Stimulated activated CD8-positive, alpha-beta memory T cell treated with anti-CD3 and anti-CD28 coated beads, Interleukin-4, amount 100 ng/mL, for 1 hour (primary cell): ENCODE measurements at places on chromosomes 12 and 14.

DNA sequence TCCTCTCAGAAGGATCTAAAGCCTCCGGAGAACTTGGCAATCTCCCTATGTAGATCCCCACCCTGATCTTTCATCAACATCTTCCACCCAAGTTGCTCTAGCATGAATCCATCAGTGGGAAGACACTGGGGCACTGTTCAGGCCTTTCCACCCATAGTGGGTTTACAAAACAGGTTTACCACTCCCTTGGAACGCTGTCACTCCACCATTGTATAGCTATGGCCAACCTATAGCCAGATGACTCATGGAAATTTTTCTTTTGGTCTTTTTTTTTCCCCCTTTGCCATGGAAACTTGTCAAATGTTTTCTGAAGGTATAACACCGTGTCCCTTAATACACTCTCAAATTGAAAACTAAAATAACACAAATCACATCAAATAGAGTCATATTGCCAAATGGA lies 10.8 kb upstream of the HSPB8 start:
- DNase-seq, result no peak

- DNase-seq, result no peak
These were observed 516 bp upstream of the LGALS3 start for GRCh38 chr14:55128386-55129085.

DNA sequence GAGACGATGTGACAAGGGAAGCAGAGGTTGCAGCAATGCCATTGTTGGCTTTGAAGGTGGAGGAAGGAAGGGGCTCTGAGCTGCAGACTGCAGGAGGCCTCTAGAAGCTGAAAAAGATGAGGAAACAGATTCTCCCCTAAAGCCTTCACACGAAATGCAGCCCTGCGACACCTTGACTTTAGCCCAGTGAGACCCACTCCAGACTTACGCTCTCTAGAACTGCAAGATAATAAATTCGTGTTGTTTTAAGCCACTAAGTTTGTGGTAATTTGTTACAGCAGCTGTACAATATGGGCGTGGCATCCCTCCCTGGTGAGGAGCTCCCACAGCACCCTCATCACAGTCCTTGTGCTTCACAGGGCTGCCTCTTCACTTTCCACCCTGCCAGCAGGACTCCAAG lies 53.2 kb downstream of the GOLGA5 start:
- DNase-seq, result no peak

DNA sequence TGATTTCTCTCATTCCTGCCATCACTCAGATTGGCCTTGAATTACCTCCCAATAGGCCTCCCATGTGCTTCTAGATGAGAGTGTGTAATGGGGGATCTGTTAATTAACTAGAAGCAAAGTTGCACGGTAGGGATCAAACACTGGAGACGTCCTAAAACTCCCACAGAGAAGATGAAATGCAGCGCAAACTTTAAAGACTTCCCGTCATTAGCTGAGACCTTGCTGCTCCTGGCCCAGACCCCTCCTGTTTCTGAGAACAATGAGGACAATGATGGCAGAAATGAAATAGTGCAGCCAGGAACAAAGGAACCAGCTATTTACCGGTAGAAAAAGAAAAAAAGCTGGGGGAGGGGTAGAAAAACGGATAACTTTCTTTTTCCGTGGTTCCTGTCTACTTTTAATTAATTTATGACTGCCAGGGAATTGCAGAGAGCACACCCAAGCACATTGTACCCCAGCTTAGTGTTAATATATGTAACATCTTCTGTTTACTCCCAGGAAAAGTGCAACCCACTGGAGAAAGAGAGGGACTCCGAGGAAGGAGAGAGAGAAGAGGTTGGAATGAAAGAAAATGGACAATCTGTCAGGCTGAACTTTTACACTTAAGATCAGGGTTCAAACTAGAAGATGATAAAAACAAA lies 280.7 kb upstream of the SOX5 start:
- DNase-seq, result no peak

DNA sequence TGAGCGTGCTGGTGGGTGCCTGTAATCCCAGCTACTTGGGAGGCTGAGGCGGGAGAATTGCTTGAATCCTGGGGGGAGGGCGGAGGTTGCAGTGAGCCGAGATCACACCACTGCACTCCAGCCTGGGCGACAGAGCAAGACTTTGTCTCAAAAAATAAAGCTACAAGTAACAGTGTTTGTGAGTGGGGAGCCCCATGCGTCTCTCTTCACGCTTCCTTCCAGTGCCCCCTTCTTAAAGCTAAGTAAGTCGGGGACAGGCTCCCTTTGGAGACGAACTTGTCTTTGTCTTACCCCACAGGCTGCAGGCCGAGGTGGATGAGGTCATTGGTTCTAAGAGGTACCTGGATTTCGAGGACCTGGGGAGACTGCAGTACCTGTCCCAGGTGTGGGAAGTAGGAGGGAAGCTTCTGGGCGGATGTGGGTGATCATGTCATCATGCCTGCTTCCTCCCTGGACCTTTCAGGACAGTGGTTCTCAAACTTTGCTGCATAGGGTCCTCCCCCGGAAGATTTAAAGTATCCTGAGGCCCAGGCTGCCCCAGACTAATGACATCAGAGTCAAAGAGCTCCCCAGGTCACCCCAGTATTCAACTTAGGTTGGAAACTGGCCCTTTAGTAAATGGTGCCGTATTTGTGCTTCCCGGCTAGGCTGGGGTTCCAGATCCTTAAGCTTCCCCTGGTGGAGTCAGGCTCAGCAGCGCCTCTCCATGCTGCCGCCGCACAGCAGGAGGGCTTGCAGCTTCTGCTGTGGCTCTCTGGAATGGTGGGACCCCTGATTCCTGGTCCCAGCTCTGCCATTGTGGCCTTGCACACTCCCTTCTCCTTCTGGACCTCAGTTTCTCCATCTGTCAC lies 37.1 kb downstream of the CYP46A1 start:
- DNase-seq, result no peak

DNA sequence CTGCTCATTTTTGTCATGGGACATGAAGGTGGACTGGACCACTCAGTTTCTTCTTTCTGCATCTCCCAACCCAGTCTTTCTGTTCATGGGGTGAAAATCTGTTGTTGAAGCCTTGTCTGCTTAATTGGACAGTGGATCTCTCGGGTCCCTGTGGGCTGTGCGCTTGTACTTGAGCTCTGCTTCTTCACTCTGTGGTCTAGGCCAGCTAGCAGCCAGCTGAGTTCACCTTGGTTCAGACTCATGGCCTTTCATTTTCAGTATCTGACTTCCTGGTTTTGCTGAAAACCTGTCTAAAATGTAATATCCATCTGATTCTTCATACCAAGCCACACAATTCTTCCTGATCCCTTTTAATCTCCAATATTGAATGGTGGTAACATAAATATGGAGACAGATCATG lies 117.2 kb downstream of the LRRK2 start:
- DNase-seq, result no peak

GRCh38 chr14:106347890-106348755 lies 821.7 kb downstream of the TMEM121 start:
- DNase-seq, result no peak

GRCh38 chr12:124884587-124885438 lies 21.1 kb upstream of the SCARB1 start:
- DNase-seq, result no peak

- no peak for DNase-seq
These were observed 20.1 kb downstream of the TPCN1 start for GRCh38 chr12:113241191-113242025.

- DNase-seq, result no peak
These were observed 1.4 kb upstream of the GARIN2 start for GRCh38 chr14:67187826-67188225.

DNA sequence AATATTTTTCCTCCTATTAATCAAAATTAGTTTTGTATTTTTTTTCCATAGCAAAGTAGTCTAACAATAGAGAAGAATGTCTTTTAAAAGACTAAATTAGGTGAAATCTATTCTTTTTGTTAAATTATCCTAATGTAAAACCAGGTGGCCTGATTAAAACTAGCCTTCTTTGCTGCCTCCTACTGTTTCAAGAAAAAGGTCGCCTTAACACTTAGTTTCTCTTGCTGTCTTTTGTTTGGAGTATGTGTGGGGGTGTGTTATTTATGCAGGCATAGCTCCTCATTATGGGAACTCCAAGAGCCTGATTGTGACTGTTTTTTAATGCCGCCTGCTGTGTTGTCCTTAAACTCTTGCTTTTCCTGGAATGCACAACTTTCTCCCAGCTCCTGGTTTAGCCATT lies 855.3 kb downstream of the DIO2 start:
- DNase-seq, result no peak

- DNase-seq, result no peak
These were observed 245.9 kb downstream of the FOXN3 start for GRCh38 chr14:89171168-89171567.

GRCh38 chr12:25960143-25960542 lies 1.7 kb downstream of the RASSF8 start:
- no peak for DNase-seq

GRCh38 chr12:27576667-27577347 lies 52.8 kb downstream of the PPFIBP1 start:
- DNase-seq, result no peak

DNA sequence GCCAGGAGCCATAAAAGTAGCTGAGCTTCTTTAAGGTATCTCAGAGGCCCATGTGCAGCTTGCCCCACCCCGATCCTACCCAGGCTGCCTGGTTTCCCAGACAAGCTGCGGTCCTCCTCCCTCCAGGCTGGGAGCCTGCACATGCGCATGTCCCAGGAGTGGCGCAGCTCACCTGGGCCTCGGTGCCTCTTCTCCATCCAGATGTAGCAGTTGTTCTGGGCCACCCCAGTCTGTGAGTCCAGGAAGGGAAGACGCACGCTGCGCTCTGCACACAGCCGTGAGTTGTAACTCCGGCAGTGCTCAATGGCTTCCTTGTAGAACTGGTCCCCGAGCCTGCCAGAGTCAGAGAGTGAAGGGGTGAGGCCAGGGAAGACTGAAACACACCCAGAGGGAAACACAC lies 122.3 kb downstream of the DPF3 start:
- no peak for DNase-seq

GRCh38 chr12:120488057-120488640 lies 7.8 kb upstream of the DYNLL1 start:
- no peak for DNase-seq

GRCh38 chr14:90193925-90194324 lies 62.4 kb upstream of the PSMC1 start:
- no peak for DNase-seq

DNA sequence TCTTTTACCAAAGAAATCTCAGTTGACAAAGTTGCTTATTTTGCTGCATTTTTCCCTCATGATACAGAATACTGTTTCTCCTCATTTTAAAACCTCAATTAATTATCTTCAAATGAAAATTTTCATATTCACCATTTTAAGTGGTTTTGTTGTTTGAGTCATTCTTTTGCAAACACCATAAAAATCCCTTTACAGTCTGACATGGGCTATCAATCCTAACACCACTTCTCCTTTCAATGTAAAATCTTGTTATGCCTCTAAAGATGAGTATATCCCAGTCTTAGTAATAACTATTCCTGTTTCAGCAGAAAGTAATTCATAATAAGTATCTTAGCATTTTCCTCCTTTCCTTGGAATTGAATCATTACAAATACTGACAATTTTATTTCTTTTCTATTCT lies 192.2 kb downstream of the SYT1 start:
- DNase-seq, result no peak

DNA sequence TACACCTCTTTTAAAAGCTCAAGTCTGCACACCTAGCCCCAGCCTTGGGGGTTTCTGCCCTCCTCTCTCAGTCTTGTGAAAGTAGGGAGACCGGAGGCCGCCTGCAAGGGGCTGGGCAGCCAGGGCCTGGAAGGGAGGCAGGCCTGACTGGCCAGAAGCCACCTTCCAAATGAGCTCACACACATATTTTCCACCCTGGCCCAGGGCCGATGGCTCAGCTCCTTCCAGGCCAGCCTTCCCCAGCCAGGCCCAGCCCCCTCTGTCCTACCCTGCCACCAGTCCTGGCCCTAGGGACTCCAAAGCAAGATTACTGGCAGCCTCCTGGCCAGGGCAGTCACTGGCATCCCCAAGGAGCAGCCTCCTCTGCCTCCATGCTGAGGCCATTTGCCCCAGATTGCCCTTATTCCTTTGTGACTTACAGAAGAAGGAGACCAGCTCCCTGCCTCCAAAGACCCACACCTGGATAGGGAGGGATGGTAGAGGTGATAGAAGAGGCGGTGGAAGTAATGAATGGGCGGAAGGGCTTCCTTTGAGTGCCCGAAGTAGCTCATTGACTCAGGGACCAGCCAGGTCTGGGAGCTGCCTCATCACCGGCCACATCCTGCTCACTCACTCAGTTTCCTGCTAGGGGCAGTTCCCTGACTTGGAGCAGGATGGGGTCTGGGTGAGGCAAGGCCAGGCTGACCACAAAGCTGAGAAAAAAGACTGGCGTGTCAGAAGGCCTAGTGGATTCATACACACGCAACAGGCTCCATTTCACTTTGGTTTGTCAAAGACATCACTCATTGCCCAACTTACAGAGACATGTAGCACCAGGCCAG lies 14.8 kb downstream of the MMP14 start:
- no peak for DNase-seq

GRCh38 chr12:116892349-116893140 lies 11.3 kb upstream of the HRK start:
- DNase-seq, result no peak

DNA sequence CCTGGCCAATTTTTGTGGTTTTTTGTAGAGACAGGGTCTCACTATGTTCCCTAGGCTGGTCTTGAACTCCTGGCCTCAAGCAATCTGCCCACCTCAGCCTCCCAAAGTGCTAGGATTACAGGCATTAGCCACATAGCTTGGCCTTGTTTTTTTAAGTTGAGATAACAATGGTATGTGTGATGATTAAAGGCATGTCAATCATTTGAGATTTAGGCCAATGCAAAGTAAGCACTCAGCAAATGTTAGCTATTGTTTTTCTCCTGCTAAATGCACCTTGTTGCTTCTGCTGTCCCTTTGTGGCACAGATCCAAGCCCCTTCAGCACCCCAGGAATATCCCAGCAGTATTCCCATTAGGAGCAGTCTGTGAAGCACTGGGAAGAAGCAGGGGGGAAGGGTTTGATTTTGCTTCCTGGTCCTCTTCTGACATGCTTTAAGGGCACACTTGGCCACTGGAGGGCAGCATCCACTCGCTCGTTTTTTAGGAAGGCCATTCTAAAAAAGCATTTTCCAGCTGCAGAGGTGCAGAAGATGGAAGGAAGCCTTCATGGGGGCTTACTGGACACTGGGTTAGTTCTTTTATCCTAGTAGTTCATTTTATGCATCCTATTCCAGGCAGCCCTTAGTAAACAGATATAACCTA lies 70.2 kb upstream of the ZFP36L1 start:
- peak; percentile 21 for DNase-seq

DNA sequence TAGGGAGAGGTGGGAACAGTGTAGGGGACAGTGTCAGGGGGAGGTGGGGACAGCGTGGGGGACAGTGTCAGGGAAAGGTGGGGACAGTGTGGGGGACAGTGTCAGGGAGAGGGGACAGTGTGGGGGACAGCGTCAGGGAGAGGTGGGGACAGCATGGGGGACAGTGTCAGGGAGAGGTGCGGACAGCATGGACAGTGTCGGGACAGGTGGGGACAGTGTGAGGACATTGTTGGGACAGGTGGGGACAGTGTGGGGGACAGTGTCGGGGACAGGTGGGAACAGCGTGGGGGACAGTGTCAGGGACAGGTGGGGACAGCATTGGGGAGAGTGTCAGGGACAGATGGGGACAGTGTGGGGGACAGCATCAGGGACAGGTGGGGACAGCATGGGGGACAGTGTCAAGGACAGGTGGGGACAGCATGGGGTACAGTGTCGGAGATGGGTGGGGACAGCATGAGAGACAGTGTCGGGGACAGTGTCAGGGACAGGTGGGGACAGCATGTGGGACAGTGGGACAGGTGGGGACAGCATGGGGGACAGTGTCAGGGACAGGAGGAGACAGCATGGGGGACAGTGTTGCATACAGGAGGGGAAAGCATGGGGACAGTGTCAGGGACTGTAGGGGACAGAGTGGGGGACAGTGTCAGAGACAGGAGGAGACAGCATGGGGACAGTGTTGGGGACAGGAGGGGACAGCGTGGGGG lies 139.0 kb downstream of the TMEM121 start:
- no peak for DNase-seq
